Fibroblast of skin of back (primary cell): ENCODE measurements at places on chromosomes 7 and 10.
A peak's percentile ranks its signal among the peaks of the same experiment; 100 is the strongest.

DNA sequence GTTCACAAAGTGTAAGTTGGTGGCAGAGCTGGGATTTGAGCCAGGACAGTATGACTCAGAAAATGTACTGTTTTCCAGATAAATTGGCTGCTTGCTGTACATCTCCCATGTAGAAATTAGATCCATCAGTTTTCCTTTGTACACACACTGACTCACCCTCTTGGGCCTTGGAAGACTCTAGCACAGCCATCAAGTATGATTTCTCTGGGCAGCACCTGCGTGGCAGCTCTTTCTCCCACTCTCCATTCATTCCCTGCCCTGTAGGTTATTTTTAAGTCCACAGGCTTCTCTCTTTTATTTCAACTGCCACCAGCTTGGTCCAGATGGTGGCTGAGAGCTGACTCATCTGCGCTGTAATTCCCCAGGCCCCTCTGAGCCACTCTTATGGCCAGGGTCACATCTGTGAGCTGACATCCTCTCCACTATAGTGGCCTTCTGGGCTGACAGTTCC lies 28.3 kb upstream of the SDK1 start:
- DNase-seq, result peak; percentile 77

DNA sequence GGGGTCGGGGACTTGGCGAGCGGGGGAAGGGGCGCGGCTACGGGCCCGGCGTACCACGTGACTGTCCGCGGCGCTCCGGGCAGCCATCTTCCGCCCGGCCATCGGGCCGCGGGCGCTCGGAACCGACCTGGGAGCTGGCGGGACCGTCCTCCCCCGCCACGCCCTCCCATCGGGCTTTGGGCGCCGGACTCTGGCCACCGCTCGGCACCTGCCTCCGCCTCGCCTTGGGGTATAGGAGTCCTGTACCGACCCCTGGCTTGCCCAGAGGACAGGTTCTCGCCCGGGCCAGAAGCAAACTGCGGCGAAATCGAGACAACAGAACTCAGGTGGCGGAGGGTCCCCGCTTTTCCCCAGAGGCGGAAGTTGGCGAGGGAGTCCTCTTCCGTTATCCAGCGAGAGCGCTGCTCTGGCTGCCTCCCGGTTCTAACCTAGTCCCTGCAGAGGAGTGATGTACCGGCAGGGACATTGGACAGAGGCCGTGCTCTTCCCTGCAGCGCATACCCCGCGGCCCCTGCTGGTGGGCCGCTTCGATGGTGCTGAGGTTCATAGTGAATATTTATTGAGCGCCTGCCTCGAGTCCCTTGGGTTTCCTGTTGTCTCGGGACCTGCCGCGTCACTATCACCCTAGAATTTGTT lies 1.2 kb upstream of the SGMS1 start:
- DNase-seq, result peak; percentile 78

GRCh38 chr10:48667960-48668590 lies 16.6 kb upstream of the WDFY4 start:
- no peak for DNase-seq

- no peak for DNase-seq
Observed at GRCh38 chr10:64374346-64374745, 853.1 kb downstream of the REEP3 start.

DNA sequence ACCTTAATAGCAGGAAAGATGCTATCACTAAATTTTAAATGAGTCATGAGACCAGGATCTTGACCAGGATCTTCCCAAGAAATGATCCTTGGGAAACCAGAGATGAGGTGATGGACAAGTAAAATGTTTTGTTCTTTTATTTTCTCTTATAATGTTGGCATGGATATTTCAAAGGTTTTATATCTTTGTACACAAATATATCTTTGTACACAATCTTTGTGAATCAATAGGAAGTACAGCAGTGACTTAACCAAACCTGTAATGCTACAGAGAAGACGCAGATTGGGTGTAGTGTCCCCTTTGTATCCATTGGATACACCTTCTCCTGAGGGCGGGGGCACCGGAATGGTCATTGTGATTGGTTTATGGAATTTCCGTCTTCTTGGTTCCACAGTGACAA lies 180.1 kb upstream of the CCDC6 start:
- no peak for DNase-seq

- no peak for DNase-seq
Observed at GRCh38 chr10:77492368-77492994, 145.1 kb downstream of the KCNMA1 start.

- DNase-seq, result no peak
Observed at GRCh38 chr10:35498693-35499092, 106.4 kb upstream of the GJD4 start.

DNA sequence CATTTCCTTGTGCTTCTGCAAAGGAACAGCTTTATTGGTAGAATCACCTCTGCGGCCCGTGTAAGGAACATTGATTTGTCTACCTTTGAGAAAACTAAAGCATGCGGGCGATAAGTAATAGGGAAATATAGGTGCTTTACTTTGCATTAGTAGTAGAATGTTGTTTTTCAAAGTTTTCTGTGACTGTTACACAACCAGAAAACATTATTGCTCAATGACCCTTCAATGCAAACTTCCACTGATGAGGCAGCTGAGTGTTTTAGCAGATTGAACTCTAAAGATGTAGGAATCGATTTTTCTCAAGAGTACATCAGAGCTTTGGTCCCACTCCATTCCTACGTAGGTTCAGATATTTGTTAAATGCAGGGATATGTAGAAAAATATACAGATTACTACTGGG lies 427.8 kb downstream of the DNAJB9 start:
- DNase-seq, result no peak

- DNase-seq, result peak; percentile 26
Observed at GRCh38 chr7:7719236-7719635, 829 bp upstream of the RPA3 start.

GRCh38 chr7:66110856-66111255 lies 3.8 kb upstream of the CRCP start:
- DNase-seq, result peak; percentile 98

DNA sequence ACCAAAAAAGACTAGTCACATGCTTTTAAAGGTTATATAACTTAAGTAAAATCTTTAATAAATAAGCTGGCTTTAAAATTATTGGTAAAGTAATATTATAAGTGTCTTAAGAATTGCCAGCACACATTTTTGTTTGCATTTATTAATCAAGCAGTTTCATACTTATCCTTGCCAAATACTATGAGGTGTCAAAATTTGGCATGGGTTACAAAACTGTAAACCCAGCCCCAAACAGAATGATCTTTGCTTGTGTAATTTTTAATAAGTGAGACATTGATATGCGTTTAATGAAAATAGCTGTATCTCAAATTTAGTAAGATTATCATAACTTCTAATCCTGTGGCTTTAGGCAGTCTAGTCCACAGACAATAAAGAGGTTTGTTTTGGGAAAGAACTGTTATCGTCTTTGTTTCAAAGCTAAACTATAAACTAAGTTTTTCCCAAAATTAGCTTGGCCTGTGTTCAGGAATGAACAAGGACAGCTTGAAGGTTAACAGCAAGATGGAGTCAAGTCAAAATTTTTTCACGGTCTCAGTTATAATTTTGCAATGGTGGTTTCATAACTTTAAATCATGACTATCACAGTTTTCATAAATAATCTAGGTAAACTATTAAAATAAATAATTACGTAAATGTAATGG lies 72.8 kb downstream of the ST8SIA6 start:
- DNase-seq, result no peak

DNA sequence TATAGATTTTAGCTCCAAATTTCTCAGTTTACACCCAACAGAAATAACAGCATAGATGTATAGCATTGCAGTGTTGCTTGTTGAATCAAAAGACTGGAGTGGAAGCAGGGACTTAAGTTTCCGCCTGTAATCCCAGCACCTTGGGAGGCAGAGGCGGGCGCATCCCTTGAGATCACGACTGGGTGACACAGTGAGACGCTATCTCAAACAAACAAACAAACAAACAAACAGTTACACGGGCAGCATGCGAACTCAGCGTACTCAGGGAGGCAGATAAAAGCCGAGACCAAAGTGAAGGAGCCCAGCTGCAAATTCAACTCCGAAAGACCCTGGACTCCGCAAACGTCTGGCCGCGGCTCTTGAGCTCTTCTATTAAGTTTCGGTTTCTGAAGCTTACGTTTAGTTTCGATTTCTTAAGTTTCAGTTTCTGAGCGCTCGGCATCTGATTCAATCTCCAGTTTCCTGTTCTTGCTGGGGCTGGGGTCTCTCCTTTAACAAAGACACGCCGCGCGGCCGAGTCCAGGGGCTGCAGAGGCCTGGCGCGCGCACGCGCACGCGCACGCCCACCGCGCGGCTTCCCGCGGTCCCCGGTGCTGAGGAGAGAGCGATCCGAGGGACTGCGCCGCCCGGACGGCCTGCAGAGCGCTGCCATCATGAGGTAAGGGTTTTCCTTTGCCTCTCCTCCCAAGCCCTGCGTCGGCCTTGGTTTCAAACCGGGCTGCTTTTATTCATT lies at the start of gene IFIT5:
TSS of gene IFIT5 (plus strand) at position 423 of the 733 bp plus-strand sequence. CDS start at position 654, 231 bp downstream.
- peak; percentile 72 for DNase-seq

GRCh38 chr10:16852624-16853023 lies 35.4 kb upstream of the RSU1 start:
- no peak for DNase-seq

DNA sequence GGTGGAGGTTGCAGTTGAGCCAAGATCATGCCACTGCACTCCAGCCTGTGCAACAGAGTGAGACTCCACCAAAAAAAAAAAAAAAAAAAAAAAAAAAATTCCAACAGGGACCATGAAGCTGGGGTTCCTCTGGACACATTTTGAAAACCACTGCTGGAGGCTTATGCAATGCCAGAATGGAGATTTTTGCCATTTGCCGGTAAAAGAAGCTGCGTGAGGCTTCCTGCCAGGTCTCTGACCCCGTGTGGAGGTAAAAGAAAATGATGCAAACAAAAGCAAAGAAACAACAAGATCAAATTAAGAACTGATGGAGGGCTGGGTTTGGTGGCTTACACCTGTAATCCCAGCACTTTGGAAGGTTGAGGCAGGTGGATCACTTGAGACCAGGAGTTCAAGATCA lies 30.5 kb upstream of the PDZD8 start:
- no peak for DNase-seq

DNA sequence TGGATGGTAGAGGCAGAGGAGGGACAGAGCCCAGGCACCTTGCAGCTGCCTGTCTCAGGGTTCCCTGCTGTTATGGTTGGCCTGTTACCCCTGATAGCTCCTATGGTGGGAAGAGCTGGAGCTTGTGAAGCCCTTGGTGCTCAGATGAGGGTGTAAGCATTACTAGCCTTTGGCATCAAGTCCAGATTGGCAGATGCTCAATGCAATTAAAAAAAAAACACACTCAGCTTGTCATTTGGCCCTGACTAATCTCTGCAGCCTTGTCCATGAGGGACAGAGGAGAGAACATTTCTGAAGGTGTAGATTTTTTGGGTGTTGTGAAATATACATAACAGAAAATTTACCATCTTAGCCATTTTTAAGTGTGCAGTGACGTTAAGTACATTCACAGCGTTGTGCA lies 86.3 kb downstream of the PLPP4 start:
- no peak for DNase-seq

GRCh38 chr10:32981760-32982159 lies 23.7 kb upstream of the ITGB1 start:
- peak; percentile 50 for DNase-seq

DNA sequence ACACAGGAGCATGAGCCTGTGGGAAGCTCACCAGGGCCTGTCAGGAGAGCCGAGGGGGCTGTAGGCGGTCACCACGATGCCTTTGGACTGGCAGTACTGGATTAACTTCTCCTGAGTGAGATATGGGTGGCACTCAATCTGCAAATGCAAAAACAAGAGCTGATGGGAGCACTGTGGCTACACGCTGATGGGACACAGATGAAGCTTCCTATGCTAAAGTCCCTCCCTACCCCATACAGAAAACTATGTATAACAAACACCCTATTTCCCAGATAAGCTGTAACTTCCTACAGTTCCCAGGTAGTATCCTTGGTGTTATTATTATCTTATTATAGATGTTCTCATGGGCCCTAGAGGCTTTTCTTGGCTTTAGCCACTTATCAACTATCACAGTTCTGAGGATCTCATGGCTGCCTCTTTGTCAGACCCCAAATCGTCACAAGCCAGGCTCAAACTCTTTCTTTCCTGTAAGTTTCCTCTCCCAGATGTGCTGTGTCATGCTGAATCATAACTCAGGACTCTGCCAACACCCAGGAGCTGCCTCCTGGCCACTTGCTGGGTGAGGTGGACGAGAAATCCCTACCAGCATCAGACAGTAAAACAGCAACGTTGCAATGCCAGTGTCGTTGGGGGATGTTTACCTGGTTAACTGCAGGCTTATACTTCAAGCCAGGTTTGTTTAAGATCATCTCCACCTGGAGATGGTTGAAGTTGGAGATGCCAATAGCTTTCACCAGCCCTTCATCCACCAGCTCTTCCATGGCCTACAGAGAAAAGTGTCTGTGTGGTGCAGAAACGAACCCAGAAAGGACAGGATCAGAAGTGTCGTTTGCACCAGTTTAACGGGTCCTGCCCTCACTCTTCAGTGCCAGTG lies 10.3 kb downstream of the AKR1B1 start:
- DNase-seq, result peak; percentile 82

DNA sequence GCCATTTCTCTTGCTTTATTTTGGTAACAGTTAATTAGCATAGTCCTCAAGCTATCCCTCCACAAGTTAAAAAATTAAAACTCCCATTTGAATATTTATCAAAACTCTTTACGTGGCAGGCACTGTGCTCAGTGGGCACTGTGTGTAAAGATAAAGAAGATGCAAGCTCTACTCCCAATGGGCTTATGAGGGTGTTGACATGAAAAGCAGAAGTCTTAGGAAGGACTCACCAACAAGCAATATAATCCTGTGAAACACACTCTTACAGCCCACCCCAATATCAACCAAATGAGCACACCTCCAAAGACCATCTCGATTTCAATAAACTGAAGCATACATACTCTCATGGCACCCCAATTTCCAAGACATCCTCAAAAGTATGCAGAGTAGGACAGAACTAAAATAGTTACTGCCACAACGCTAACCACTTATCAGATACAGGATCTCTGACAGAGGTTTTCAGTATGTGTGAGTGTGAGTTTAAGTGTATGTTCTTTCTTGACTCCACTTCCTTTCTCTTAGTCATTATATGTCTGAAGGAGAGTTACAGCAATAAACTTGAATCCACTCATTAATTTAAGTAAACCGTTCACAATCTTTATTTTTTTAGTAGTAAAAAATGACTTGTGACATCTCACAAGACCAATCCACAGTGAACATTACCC lies 120.0 kb downstream of the PDE1C start:
- DNase-seq, result peak; percentile 62

DNA sequence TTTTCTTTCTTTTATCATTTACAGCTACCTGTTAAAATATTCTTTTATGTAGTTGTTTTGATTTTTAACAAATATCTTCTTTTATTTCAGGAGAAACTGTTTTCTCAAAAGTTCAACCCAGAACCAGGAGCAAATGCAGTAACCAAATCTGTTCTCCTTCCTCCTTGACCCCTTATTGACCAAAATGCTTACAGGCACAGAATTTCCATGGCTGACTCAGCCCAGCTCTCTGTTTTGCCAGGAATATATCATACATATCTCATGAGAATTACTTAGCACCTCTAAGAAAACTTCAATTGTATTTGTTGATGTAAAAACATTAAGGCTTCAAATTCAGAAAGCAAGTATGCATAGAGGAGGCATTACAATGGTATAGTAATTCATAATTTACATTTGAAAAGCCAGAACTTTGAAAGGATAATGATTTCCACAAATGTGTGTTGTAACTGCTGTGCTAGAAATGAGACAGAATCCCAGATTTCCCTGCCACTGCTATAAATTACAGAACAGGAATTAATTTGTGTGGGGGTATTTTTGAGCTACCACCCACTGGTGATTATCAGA lies 2.2 kb downstream of the GSAP start:
- no peak for DNase-seq

GRCh38 chr7:108653526-108653925 lies 83.9 kb downstream of the DNAJB9 start:
- no peak for DNase-seq

GRCh38 chr10:53664282-53665019 lies 891.9 kb upstream of the MBL2 start:
- no peak for DNase-seq
